ENCODE measurements at places on chromosomes 1 and 21.
A peak's percentile ranks its signal among the peaks of the same experiment; 100 is the strongest.

DNA sequence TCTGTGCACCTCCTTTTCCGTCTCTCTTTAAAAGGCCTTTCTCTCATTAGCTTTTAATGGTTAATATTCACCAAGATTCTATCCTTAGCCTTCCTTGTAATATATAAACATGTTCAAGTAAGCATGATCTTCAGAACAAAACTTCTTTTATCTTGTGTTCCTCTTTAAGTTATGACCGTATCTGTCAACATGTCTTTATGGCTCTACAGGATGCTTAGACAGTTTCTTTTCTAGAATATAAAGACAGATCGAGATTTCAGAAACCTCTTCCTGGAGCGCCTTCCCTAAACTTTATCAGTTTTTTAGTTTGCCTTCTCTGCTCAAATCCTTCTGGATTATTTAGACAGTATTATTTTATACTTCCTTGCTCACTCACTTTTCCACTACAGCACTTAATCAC is 7.2 kb downstream of the RO60 start:
- DNase-seq: no peak

DNA sequence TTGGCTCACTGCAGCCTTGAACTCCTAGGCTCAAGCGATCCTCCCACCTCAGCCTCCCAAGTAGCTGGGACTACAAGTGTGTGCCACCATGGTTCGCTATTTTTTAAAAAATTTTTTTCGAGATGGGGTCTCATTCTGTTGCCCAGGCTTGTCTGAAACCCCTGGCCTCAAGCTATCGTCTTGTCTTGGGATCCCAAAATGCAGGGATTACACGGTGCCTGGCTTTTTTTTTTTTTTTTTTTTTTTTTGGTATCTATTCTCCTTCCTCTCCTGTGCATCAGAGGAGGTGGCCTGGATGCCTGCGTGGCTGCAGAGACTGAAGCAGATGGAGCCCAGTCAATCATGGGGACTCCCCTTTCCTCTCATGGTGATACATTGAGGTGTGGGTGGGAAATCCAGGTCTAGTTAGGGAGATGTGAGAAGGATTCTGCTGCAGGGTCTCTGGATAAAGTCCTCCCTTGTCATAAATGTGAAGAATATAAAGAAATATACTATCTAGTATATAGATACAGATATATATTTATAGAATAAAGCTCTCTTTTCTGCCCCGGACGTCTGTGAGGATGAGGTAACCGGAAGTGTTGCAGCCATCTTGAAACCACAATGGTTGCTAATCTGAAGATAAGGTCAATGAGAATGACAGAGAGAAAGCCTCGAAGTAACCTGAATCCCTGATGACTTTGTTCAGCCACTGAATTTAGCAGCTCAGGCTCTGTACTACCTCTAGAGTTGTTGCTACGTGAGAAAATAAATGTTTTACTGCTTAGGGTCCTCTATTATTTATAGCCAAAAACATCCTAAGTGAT is 19.5 kb upstream of the RGSL1 start:
- no peak for DNase-seq

- DNase-seq: peak; percentile 53
Measured at GRCh38 chr21:30463713-30464112, 16.5 kb downstream of the KRTAP19-1 start.

DNA sequence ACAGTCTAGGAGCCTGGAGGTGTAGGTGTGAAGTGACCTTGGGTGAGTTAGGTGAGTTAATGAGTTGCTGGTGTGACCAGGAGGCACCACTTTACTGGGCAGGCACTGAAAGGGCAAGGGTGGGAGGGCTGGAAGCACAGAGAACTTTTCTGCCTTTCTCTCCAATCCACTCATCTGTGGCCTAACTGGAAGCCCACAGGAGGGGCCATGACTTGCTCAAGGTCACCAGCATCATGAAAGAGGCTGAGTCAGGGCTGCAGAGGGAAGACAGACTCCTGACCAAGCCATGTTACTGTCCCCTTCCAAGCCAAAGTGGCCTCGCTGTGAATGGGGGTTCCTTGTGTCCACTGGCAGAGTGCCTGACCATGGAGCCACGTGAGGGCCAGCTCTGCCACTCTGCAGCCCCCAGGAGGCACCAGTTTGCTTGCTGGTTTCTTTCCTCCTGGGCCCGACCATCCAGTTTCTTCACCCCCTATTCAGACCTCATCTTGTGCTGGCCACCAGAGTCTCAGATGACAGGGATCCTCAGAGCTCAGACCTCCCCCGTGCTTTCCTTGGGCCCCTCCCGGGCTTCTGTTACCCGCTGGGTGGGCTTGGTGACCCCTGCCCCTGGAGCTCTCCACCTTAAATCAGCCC is 4.3 kb upstream of the BSND start:
- DNase-seq: no peak

GRCh38 chr1:55320891-55321290 is 105.7 kb upstream of the USP24 start:
- DNase-seq: no peak

DNA sequence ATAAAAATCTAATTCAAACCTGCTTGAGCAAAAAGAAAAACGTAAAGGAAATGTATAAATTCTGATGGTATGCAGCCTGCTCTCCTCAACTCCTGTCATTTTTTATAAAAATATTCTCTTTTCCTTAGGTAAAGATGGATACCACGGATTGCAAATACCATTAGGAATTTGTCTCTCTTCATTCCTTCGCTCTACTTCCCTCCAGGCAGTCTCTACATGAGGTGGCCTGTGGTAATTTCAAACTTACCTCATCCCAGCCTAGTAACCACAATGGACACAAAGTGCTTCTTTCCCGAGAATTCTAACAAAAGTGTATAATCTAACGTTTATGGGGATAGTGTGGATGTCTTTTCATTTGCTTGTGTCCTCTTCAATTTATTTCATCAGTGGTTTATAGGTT is 239.5 kb upstream of the LRRC7 start:
- no peak for DNase-seq

DNA sequence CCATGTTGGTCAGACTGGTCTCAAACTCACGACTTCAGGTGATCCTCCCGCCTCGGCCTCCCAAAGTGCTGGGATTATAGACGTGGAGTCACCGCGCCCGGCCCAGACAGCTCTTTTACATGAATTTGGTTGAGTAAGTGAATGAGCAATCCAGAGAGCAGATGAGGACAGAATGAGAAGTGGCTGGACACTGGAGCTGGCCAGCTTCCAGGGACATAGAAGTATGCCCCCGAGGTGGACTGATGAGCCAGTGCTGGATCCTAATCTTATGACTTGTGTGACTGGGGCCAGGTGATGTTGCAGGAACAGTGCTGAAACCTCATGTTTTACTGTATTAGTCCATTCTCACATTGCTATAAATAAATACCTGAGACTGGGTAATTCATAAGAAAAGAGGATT is 35.9 kb upstream of the KANK4 start:
- no peak for DNase-seq

DNA sequence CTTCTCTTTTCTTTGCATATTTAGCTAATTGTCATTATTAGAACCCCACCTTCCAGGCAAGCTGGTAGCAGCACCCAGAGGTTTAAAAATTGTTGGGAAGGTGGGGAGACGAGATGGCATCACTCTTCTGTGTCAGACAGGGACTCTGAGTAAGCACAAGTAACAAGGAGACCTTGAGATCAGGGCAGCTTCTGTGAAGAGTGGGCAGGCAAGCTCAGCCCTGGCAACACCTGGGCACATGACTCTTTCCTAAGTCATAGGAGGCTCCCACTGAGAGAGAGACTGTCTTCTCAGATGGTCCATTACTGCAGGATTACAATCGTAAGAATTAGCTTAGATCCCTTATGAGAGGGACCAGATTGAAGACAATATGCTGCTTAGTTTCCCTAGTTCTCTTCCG is 183.5 kb downstream of the BRINP2 start:
- no peak for DNase-seq

DNA sequence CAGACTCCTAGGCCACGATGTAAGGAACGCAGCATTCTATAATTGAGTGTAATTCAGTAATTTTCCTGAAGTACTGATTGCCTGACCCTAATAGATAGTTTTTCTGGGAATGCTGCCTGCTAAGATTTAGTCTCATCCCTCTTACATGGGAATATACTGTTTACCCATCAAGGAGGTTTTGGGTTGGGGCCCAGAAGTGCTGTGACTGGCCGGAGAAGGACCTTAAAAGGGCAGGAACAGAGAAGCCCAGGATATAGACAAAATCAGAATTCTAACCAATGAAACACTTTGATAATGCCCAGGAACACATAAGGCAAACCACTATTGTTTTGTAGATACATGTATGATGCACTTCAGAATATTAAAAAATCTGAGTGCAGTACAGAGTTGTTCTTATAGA is 111.6 kb downstream of the RGS2 start:
- DNase-seq: no peak

DNA sequence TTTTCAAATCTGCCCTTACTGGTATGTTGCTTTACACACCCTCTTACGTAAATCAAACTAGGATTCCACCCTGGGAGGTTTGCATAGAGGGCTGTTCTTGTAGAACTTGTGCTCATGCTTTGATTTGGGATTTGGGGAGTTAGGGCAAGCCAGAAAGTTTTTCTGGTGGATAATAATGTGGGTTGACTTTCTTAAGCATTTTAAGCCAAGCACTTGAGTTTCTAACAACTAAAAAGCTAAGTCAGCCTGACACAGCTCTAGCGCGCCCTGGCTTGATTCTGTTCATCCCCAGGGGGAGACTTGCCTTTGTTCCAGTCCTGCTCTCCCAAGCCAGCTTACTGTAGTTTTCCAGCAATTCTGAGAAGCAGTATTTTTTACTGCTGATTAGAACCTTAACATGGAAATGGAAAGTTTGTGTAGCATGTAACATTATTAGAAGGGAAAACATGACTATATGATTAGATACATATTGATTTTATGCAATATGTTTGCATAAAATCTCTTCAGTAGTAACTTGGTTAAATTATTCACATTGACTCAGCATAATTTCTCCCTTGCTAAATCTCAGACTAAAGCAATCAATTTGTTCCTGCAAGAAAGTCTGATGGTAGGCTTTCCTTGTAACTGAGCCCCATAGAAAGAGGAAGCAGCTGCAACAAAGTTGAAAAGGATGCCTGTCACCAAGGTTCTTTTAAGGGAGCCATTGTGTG is 11.0 kb upstream of the PGD start:
- no peak for DNase-seq

DNA sequence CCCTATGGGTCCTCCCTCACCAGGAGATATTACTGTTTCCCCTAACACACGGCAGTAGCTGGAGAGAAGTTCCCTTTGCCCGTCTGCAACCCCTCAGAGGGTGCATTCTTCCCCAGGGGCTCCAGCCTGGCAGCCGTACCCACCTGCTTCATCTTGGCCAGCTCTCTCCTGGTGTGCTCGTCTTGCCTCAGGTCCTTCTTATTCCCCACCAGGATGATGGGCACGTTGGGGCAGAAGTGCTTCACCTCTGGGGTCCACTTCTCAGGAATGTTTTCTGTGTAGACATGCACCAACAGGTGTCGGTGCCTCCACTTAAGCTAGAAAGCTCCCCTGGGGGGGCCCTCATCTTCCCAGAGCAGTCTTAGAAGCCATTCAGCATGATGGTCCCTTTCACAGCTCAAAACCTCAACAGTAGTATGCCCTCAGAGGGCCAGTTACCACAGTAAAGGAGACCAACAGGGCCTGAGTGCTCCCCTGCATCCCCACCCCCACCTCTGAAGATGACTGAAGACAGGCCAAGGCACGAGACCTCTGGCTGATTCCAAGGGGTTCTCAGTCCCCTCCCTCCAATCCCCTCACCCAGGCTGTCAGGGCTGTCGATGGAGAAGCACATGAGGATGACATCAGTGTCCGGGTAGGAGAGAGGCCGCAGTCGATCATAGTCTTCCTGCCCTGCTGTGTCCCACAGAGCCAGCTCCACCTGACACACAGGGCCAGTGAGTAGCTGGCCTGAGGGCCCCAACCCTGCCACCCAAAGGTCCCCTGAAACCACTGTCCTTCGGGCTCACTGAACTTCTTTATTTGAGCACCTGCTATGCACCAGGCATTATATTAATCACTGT is 4.3 kb downstream of the RHOC start:
- no peak for DNase-seq

DNA sequence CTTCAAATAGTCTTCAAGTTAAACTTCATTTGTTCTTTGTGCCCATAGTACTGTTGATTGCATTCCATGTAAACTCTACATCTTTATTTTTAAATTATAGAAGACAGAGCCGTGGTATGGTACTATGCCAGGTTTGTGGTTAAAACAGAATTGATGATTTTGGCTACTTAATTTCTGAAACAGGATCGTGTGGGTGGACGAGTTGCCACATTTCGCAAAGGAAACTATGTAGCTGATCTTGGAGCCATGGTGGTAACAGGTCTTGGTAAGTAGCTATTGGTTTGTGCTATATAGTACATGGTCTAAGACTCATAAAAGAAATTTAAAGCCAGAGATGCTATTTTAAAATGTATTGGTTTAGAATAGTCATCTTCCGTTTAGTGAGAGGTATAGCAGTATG is 38.0 kb downstream of the KDM1A start:
- no peak for DNase-seq

GRCh38 chr1:180158149-180159147 is 3.8 kb downstream of the QSOX1 start:
- peak; percentile 75 for DNase-seq

- DNase-seq: no peak
Measured at GRCh38 chr1:116334868-116335635, 38.0 kb upstream of the ATP1A1 start.

- no peak for DNase-seq
Measured at GRCh38 chr1:29839726-29840125, 603.4 kb downstream of the PTPRU start.

- peak; percentile 31 for DNase-seq
Measured at GRCh38 chr1:118113261-118113660, 71.8 kb downstream of the SPAG17 start.

DNA sequence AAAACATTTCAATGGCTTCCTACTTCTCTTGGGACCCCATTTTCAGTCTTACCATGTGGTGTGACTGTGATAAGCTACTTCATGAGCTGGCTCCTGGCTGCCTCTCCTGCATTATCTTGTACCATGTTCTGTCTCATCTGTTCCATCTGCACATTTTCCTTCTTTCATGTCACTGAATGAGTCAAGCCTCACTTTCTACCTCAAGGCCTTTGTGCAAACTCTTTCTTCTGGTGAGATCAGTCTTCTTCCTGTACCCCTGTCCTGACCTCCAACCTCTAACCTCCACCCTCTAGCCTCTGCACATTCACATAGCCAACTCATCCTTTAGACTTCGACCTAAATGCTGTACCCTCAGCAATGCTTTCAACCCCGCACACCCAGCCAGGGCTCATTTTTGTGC is 9.6 kb upstream of the FAM78B start:
- no peak for DNase-seq

- peak; percentile 28 for DNase-seq
Measured at GRCh38 chr1:19456968-19457441, 28.3 kb downstream of the CAPZB start.

DNA sequence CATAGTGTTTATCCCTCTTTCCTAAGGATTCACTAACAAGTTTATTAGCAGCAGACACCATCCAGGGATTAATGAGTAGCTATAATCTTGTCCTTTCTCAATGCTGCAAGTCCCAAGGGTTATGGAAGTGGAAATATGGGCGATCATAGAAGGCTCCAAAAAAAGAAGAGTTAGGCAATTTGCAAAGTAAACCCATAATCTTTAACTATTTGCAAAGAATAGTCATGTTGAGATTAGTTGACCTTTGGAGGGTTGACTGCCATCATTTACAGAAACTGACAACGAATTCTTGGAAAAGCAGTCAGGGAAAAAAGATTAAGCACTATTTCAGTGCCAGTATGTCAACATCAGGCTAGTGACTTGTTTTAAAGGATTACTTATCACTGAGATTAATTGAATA is 169.9 kb downstream of the KCNT2 start:
- peak; percentile 94 for DNase-seq
